ENCODE measurements at places on chromosomes 1 and 21.

DNA sequence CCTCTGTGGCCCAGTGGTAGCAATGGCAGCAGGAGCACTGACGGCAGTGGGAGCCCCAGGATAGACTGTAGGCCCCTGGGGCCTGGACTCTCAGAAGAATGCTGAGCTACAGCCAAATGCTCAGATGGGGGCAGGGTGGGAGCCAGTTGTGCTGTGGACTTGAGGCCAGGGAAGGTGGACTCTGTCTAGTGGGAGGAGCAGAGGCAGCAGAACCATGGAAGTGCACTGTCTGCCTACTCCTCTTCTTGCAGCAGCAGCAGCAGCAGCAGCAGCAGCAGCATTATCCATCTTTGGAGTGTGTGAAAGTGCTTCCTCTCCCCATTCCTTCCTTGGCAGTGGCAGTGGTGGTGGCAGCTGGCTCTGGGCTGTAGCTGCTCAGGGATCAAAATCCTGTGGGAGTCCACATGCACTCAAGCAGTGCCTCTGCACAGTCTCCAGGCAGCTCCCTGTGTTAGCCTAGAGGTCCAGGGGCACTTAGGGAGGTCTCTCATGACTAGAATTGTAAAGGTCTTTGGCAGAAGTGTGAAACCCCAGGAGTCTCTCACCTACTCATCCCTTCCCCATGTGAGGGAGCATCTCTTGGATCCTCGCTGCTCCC is 917.9 kb upstream of the B3GALT2 start:
- DNase-seq: no peak

GRCh38 chr1:37954316-37954971 is 7.6 kb upstream of the INPP5B start:
- no peak for DNase-seq

GRCh38 chr1:93200714-93201113 is 20.2 kb downstream of the CCDC18 start:
- no peak for DNase-seq

GRCh38 chr1:83920320-83920719 is 78.6 kb downstream of the TTLL7 start:
- DNase-seq: no peak

All from stimulated activated CD8-positive, alpha-beta memory T cell treated with anti-CD3 and anti-CD28 coated beads, Interleukin-15, amount 100 ng/mL, for 48 hours (primary cell).